Activated CD8-positive, alpha-beta memory T cell treated with anti-CD3 and anti-CD28 coated beads, Interleukin-2, amount 50 U/mL, for 4 hours (primary cell): ENCODE measurements at places on chromosomes 12 and 14.

- DNase-seq, result no peak
Measured at GRCh38 chr12:125079648-125080645, 14.7 kb downstream of the AACS start.

- no peak for DNase-seq
Measured at GRCh38 chr12:47636908-47637780, 68.7 kb downstream of the RPAP3 start.

GRCh38 chr14:31990926-31991572, 86.1 kb upstream of the ARHGAP5 start:
- DNase-seq, result no peak

DNA sequence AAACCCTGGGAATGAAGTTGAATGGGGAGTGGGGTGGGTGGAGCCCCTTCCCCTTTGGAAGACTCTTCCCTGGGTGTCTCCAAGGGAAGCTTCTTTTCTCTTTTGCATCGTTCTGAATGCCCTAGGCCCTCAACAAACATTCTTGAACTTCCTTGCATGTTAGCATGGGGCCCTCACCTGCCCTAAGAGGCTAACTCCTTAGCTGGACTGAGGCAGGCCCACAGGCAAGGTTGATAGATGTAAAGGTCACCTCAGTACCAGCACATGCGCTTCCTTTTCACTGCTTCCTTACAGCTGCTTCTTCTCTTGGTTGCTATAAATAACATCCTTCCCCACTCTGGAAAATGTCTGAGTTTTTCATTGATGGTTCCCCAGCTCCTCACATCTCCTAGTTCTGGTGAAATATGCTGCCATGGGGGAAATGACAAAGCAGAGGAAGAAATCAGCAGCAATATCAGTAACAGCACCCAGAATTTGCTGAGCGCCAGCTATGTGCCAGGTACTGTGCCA, 160.6 kb upstream of the FRMD6 start:
- DNase-seq, result no peak

DNA sequence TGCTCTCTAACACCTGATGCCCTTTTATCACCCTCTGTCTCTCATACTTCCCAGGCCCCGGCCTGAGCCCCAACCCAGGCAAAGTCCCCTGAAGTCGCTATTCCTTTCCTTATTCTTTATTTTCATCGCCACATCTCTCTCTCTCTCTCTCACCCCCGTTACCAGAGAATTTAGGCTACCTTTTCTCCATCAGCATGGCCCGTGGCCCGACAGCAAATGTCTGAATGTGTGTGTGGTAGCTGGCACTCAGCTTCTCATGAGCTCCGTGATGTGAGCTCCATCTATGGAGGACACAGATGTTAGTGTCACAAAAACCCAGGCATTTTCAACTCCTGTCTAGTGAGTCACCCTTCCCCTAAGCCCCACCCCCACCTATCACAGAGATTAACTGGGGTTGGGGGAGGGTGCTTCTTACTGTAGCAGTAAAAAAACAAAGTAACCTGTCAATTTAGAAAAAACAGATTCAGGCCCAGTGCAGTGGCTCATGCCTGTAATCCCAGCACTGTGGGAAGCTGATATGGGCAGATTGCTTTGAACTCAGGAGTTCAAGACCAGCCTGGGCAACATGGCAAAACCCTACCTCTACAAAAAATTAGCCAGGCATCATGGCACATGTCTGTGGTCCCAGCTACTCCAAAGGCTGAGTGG, 53.8 kb downstream of the VCPKMT start:
- peak; percentile 76 for DNase-seq

GRCh38 chr14:104230119-104230815, 91.9 kb downstream of the KIF26A start:
- no peak for DNase-seq

GRCh38 chr12:20187456-20187855, 180.9 kb upstream of the PDE3A start:
- no peak for DNase-seq

GRCh38 chr14:37045340-37046061, 126.9 kb downstream of the SLC25A21 start:
- DNase-seq, result no peak

GRCh38 chr14:49687942-49688700, at the start of gene POLE2:
POLE2 (minus strand) TSS chr14:49688214; CDS start chr14:49688203, 11 bp downstream.
- peak; percentile 77 for DNase-seq

- DNase-seq, result no peak
Measured at GRCh38 chr12:122862110-122862634, 26.9 kb downstream of the HIP1R start.

GRCh38 chr14:99818503-99819036, 25.4 kb downstream of the EML1 start:
- no peak for DNase-seq

- no peak for DNase-seq
Measured at GRCh38 chr12:7486512-7486911, 17.1 kb downstream of the CD163 start.

GRCh38 chr14:71749613-71750238, 182.5 kb upstream of the RGS6 start:
- DNase-seq, result no peak

- no peak for DNase-seq
Measured at GRCh38 chr12:64627771-64628170, 17.5 kb downstream of the RASSF3 start.

GRCh38 chr14:105479431-105480158, 5.0 kb downstream of the CRIP2 start:
- no peak for DNase-seq

DNA sequence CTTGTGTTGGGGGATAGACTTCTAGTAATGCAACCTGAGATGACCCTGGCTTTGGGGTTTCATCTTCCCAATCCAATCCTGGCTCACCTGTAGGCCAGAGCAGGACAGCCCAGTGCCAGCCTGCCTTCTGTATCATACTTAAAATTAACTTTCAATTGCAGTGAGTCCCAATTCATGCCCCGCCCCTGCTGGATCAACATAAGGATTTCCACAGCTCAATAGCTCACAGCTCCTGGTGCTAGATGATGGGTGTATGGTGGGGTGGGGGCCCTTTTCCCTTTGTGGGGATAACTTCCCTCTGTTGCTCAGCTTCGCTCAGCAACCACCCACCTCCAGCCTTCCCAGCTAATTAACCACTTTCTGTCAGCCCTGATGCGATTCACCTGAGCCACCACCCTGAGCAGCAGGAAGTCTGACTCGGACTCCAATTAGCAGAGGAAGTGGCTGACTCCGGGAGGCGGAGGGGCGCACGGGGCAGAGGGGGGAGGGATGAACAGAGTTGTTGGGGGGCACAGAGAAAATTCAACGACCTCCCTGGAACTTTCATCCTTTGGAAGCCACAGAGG, 24.3 kb upstream of the CHGA start:
- no peak for DNase-seq

DNA sequence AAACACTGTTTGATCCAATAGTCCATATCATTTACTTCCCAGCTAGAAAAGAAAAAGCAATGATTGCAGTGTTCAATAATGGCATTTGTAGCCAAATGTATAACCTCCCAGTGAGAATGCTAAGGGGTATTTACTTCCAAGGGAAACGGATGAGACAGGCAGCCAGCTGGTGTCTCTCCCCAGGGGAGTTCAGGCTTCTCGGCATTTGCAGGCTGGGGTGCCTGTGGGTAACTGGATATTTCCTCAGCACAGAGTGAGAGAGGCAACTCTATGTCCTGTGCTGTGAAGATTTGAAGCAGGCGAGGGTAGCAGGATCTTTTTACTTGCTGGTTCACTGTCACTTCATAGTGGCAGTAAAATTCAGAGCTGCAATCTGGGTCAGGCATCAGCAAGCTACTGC, 1455.6 kb upstream of the TMEM132C start:
- DNase-seq, result no peak

DNA sequence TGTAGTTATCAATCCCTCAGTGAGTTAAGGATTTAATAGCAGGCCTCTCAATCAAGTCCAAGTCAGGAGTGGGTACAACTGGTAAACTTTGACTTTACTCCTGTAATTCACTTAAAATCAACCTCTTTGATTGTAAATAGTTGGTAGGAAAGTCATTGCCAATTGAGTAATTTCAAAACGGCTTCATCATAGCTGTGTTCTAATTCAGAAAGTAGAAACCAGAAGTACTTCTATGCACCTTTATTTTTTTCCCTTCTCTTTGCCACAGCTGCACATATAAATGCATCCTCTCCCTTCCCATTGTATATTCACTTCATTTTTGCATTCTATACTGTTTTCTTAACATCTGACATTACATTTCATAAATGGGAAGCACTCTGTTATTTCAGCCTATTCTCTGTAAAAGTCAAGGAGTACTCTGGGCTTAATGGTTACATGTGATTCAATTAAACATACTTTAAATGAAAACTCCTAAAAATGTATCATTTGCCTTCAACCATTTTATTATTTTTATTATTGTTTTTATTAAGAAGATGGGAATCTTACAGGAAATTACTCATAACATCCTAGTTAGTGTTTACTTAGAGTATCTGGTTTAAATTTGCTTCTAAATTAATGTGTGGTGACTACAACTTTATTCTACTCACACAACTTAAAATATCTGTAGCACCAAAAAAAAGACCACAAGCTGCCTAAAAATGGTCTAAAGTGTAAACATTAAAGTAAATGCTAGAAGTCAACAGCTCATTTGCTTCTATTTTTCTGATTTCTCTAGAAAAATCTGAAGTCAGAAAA, 171.2 kb downstream of the CEP128 start:
- DNase-seq, result no peak

DNA sequence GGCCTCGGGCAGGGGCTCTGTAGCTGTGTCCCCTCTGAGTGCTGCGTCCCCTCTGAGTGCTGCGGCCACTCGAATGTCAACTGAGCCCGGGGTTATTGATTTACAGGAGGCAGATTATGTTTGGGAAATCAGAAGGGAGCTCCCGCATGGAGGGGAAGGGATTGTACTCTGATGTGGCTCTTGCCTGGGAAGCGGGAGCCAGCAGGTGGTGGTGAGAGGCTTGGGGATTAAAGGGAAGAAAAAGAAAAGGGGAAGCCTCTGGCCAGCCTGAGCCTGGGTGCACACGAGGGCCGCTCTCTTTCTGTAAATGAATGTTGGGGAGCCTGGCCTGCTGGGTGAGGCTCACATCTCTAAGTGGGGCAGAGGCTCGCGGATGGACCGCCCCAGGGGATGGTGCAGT, 143.7 kb downstream of the AACS start:
- DNase-seq, result no peak

GRCh38 chr12:127785540-127785939, 481.4 kb upstream of the TMEM132C start:
- DNase-seq, result no peak

GRCh38 chr14:59278111-59278510, 89.6 kb downstream of the DAAM1 start:
- DNase-seq, result no peak

DNA sequence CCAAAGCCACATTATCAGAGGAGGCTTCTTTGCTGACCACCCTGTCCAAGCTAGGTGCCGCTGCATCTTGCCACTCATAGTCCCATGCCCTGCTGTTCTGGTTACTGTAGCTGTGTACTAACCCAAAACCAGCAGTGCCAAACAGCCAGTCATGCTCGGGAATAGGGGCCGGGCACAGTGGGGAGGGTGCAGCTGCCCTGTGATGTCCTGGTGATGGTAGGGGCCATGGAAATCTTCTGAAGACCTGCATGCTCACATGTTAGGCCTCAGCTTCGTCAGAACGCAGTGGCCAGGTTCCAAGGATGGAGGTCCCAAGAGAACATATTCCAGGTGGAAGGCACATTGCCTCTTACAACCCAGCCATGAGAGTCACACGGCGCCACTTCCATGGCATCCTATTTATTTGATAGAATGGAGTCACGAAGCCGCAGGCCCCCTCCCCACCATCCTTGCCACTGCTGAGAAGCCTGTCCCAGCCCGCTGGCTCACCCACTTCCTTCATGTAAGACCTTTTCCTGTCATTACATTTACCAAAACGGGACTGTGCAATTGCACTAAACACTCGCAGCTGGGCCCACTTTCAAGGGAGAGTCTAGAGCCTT, 48.5 kb downstream of the FAM222A start:
- DNase-seq, result peak; percentile 1

DNA sequence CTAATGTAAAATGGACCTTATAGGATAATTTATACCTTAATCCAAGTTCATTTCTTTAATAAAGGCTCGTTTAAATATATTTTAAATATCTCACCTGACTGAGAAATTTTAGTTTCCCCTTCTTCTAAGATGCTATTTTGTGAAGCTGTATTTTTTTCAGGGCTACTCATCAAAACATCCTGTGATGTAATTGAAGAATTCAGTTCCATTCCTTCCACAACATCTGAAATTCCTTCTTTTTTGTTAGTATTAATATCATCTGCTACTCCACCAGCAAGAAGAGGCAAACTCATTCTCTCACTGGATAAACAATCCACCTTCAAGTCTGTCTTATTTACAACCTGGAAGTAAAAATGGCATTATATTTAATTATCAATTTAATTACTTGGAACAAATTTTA, 22.5 kb downstream of the LGALS3 start:
- DNase-seq, result no peak

GRCh38 chr14:73753124-73753886, 39.1 kb upstream of the PNMA1 start:
- no peak for DNase-seq

DNA sequence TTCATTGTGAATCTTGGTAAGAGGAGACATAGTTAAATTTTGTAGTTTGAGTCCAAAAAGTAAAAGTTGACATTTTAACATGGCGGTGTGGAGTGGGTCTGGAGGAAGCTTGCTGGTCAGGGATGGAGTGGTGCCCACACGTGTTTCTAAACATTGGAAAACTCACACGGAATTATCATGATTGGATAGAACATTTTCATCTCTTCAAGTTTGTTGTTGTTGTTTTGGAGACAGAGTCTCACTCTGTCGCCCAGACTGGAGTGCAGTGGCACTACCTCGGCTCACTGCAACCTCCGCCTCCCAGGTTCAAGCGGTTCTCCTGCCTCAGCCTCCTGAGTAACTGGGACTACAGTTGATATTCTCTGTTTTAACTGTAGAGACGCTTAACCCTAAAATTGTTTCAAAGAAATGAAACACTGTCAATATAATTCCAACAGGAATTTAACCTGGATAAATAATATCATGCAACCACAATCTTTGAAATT, 502 bp upstream of the MBIP start:
- DNase-seq, result no peak

- no peak for DNase-seq
Measured at GRCh38 chr12:114689075-114689994, 5.4 kb upstream of the TBX3 start.

- no peak for DNase-seq
Measured at GRCh38 chr12:131489718-131490117, 221.2 kb upstream of the SFSWAP start.

DNA sequence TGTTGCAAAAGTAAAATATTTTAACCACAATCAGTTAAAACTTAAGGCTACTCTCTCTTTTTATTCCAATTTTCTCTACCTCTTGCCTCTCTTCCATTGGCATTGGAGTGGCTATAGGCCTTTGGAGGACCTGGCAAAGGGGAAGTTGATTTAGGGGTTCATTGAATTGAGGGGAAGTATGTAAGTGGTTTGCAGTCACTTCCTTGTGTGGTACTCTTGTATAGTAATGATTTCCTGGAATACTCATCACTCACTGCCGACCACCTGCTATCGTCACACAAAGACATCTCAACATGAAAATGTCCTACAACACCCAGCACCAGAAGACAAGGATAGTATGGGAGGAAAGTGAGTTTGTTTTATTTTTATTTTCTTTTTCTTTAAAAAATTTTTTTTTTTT, 45.7 kb upstream of the CPM start:
- no peak for DNase-seq

GRCh38 chr14:97709552-97709951, 912.4 kb downstream of the VRK1 start:
- DNase-seq, result peak; percentile 40
